Activated CD8-positive, alpha-beta T cell treated with anti-CD3 and anti-CD28 coated beads for 36 hours (primary cell): ENCODE measurements at places on chromosomes 1 and 21.

- DNase-seq: no peak
Measured at GRCh38 chr1:43220905-43221778, 48.6 kb upstream of the TMEM125 start.

GRCh38 chr1:4144349-4144971 is 244.4 kb upstream of the C1orf174 start:
- no peak for DNase-seq

GRCh38 chr1:2091611-2092604 is 41.7 kb downstream of the PRKCZ start:
- DNase-seq: peak; percentile 74

DNA sequence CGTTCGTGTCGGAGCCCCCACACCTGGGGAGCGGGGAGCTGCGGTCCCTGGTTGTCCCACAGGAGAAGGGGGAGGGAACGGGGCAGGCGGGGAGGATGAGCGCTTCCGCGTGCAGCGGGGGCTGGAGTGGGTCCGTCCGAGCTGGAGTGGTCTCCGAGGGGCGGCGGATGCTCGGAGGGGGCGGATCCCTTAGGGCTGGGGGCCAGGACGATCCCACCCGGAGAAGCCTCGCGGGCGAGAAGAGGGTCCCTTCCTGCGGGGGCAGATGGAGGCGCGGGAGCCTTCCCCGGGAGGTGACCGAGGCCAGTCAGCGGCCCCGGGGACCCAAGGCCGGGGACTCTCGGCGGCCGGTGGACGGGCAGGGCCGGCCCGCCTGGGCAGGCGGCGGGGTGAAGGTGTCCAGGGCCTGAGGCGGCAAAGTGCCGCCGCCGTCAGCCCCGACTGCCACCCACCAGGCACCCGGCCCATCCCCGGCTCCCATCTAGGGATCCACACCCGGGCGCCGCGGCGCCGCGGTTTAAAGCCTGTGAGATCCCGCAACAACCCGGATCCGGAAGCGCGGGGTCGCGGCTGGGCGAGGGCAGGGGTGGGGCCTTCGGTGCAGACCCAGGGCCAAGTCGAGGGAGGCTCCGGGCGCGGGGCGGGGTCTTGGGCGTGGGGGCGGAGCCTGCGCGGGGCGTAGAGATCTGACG is 5.3 kb upstream of the CCDC27 start:
- peak; percentile 88 for DNase-seq

GRCh38 chr1:59045137-59045536 is 251.8 kb upstream of the FGGY start:
- DNase-seq: no peak

DNA sequence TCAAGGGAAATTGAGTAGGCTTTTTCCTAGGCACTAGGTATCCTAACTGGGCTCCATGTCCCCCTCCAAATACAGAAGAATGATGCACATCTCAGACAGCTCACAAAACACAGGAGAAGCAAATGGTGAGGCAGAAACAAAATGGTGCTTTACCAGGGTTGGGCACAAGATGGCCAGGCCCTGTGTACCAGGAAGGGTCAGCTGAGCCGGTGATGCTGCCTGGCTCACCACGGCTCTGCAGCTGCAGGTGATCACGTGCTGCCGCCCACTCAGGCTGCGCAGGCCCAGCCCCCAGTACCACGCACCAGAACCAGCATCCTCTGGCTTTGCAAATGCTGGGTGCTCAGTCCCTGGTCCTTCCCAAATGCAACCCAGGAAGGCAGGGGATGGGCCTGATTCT is 993 bp upstream of the DSCAM start:
- DNase-seq: no peak

DNA sequence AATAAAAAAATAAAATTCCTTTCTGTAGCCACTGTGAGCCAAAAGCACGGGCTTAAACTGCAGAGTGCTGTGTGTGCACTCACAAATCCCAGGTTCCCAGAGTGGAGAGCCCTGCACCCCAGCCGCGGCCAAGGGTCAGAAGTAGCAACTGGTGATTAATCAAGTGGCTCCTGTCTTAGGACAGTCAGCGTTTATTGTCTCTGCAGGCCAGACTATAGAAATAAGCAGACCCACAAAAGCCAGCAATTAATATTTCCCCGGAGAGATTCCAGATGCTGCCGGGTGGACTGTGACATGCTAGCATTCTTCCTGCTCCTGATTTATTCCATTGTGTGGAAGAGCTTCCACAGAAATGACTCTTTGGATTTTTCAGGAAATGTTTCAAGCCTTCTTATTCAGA is 412.2 kb downstream of the KIF26B start:
- DNase-seq: no peak
